ENCODE measurements at places on chromosomes 6 and 20.

DNA sequence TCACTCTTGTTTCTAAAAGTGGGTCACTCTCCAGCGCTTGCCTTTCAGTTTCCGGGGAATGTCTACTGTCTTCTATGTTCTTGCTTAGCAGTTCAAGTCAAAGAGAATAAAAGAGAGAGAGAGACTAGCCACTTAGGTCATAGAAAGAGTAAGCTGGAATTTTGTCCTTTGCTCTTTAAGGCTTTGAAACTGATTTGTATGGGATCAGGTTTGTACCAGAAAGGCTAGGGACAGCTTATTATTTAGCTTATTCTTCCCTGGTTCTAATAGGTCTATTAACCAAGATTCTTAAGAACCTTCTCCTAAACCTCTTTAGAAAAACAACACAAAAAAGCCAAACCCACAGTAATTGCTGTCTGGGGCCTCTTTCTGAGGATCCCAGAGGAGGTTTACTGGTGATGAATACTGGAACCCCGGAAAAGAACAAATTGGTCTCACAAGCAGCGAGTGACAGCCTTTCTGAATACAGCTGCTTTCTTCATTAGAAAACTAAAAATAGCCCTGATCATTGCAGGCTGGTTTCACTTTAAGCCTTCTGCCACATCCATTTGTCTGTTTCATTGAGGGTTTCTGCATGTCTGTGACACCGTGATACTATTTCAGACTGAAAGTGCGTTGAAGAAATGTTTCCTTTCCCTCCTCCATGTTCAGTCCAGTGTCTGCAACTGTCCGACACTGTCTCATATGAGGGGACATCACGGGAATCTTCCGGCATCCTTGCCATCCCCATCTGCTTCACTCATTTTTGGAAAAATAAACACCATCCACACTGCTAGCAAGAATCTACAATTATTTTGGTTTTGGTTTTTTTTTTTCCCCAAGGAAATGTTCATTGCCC, 75.1 kb upstream of the ATXN1 start:
- DNase-seq = no peak

- DNase-seq = no peak
These were observed 51.2 kb downstream of the LGSN start for GRCh38 chr6:63268574-63268973.

- DNase-seq = no peak
These were observed 20.1 kb upstream of the MTCL3 start for GRCh38 chr6:127539272-127539671.

GRCh38 chr6:90192857-90193256, 103.8 kb downstream of the BACH2 start:
- no peak for DNase-seq

- peak; percentile 31 for DNase-seq
These were observed 75.9 kb upstream of the MYL9 start for GRCh38 chr20:36465109-36466080.

DNA sequence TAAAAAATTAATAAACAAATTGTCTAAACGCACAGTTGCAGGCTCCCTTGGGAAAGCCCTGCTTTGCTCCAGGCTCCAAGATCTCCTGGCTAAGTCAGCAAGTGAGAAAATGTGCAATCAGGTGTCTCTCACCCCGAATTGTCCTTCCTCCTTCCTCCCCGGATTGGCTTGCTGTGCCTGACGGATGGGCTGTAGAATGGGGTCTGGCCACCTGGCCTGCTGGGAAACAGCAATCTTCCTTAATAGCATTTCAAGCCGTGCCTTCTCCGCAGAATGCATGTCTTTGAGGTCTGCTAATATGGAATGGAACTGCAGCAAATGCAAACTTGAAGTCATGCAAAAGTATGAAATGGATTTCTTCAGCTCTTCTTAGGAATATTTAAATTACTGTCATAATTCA, 43.7 kb upstream of the CDKAL1 start:
- no peak for DNase-seq

DNA sequence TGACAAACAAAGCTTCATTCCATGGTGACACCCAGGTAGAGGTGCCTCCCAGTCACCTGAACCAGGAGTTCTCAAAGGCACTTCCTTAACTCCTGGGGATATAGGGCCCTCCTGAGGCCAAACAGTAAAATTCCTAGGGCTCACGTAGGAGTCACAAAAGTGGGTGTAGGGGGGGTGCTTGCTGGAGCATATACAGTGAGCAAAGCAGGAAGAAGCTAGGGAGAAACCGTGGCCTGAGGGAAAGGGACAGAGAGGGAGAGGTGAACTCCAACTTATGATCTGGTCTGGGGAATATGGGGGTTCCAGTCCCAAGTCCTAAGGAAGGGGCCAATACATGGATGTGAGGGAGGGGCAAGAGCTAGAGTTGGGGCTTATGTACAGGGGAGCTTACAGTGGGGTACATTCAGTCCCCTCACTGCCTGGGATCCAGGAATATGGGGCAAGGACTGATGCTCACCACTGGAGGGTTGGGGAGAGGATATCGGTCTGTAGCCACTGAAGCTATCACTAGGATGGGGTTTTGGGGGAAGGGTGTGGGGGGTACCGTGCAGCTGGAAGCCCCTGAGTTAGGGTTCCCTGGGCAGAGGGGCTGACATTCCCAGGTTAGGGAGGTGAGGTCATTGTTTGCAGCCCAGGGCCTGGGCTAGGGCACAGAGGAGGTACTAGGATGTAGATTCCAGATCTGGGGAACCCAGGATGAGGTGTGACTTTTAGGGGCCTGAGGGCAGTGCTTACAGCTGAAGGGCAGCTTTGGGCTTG, 950 bp downstream of the PEDS1 start:
- DNase-seq = no peak

DNA sequence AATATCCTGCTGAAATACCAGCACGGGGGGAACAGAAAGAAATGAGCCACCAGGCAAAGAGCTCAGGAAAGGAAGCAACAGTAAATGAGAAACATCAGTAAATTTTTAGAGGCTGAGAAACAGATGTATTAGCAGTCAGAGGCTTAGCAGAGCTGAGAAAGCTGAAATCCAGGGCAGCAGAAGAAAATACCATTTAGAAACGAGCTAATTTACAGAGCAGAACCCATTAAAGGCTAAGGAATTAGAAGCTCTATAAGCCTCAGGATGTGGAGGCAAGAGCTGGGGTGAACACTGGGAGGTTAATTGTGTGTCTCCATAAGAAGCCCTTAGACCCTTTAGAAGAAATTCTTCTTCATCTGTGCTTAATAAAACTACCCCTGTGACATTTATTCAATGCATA, 178.6 kb upstream of the RGS17 start:
- no peak for DNase-seq

GRCh38 chr6:118889163-118889562, 4.8 kb upstream of the ASF1A start:
- DNase-seq = no peak

DNA sequence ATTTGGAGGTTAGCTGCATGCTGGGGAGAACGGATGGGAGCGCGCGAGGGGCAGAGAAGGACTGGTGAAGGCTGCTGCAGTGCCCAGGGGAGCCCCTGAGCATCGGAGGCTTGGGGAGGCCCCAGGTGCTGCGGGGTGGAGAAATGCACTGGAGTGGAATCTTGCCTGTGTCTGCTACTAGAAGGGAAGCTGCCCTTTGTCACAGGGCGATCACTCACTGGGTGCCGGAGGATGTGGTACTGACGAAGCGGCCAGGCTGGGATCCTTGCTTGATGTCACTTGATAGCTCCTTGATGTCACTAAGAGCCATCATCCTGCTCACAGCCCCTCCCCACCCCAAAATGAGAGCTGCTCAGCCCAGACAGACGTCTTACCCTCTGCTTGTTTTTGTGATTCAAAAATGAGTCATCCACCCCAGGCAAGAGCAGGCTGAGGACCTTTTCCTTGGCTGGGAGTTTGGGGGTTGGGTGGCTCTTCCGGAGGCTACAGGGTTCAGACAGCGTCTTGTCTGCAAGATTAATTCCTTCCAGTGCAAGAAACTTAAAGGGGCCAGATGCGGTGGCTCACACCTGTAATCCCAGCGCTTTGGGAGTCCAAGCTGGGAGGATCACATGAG, 62.6 kb upstream of the PMEPA1 start:
- DNase-seq = peak; percentile 11

DNA sequence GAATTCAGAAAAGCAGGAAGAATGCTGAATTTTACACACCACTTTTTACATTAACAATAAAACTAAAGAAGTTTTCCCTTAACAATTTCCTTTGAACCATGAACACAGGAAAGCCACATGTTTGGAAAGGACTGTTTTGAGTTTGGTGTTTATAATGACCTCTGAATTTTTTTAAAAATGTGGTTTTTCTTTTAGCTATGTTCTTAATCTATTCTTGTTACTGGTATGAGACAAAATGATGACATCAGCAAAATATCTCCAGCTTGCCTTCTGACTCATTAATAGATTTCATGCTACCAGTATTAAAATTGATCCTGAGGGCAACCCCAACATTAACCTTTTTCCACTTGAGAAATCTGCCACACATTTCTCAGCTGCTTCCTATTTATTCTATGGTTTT, 217.5 kb upstream of the THEMIS start:
- DNase-seq = no peak

DNA sequence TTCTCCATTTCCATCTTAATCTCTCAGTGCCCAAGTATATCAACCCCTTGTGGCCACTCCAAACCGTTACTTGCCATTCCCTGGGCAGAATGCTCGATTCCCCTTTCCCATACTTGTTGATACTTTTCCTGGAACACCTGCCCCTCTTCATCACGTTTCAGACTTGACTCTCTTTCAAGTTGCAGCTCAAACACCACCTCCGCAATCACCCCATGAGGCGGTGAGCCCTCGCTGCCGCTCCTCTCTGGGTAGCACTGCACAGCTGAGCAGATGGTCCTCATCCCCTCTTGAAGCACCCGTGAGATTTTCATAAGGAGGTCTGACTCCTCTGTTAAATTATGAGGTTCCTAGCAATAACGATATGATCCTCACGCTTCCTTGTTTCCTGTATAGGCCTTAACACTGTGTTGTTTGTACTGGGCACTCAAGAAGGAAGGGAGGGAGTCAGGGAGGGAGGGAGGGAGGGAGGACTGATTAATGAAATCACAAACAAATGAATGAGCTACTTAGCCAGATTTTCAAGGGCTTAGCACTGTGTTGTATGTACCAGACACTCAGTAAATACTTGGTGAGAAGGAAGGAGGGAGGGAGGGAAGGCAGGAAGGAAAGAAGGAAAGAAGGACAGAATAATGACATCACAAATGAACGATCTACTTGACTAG, 8.0 kb upstream of the UQCC2 start:
- no peak for DNase-seq

- no peak for DNase-seq
These were observed 579.9 kb downstream of the MAFB start for GRCh38 chr20:40109136-40109535.

Measured in effector CD4-positive, alpha-beta T cell (primary cell).